ENCODE measurements at places on chromosomes 2 and 18.

- no peak for DNase-seq
Measured at GRCh38 chr2:74522516-74522915, 3.5 kb downstream of the DQX1 start.

DNA sequence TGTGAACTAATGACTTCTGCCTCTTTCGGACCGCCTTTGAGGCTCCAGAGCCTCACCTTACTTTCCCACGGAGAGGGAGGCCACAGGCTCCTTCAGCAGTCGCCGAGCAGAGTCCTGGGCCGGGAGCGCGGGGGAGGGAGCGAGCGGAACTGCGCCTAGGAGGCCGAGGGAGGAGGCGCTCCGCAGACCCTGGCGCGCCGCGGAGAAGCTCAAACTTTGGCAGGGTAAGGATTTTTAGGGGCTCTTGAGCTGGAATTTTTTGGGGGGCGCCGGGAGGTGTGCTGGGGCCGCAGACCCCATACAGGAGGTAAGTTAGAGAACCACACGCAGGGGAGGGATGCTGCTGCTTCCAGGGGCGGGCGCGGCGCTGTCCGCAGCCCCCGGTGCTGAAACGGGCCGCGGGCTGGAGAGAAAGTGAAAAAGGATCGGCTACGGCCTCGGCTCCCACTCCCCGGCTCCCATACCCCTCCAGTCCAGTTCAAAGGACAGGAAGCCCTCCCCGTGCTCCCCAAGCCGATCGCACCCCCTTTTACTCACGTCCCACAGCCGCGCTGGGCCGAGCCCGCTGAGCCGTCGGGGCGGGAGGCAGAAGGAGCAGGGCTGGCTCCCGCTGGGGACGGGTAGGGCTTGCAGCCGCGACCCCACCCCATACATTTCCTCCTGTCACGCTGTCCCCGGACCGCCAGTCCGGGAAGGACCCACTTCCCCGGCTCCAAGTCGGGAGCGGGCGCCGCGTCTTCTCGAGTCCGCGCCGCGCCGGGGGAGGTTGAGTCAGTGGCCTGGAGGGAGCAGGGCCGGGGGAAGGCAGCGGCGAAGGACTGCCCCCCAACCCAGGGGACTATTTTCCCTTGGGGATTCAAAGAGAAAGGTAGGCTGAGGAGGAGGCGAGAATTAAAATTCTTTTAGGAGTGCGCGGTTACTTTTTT is at the start of gene CNGA3:
Gene CNGA3, plus strand, starts transcription at position 146 of the 926 bp plus-strand sequence. CDS start 23,520 bp downstream, outside the sequence.
- DNase-seq, result no peak

DNA sequence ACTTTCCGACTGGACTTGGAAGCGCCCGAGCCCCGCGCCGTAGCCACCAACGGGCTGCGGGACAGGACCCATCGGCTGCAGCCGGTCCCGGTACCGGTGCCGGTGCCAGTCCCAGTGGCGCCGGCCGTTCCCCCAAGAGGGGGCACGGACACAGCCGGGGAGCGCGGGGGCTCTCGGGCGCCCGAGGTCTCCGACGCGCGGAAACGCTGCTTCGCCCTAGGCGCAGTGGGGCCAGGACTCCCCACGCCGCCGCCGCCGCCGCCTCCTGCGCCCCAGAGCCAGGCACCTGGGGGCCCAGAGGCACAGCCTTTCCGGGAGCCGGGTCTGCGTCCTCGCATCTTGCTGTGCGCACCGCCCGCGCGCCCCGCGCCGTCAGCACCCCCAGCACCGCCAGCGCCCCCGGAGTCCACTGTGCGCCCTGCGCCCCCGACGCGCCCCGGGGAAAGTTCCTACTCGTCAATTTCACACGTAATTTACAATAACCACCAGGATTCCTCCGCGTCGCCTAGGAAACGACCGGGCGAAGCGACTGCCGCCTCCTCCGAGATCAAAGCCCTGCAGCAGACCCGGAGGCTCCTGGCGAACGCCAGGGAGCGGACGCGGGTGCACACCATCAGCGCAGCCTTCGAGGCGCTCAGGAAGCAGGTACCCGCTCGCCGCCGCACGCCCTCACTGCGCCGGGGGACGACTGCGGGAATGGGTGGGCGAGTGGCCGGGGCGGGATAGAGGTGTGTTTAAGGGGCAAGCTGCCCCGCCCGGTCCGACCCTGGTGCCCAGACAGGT is 713 bp downstream of the ATOH8 start:
- peak; percentile 19 for DNase-seq

GRCh38 chr2:235129850-235130249 is 178.0 kb downstream of the SH3BP4 start:
- DNase-seq, result no peak

GRCh38 chr2:61354543-61355197 is 116.2 kb downstream of the USP34 start:
- DNase-seq, result no peak

- DNase-seq, result no peak
Measured at GRCh38 chr18:78228974-78229373, 750.6 kb upstream of the SALL3 start.

DNA sequence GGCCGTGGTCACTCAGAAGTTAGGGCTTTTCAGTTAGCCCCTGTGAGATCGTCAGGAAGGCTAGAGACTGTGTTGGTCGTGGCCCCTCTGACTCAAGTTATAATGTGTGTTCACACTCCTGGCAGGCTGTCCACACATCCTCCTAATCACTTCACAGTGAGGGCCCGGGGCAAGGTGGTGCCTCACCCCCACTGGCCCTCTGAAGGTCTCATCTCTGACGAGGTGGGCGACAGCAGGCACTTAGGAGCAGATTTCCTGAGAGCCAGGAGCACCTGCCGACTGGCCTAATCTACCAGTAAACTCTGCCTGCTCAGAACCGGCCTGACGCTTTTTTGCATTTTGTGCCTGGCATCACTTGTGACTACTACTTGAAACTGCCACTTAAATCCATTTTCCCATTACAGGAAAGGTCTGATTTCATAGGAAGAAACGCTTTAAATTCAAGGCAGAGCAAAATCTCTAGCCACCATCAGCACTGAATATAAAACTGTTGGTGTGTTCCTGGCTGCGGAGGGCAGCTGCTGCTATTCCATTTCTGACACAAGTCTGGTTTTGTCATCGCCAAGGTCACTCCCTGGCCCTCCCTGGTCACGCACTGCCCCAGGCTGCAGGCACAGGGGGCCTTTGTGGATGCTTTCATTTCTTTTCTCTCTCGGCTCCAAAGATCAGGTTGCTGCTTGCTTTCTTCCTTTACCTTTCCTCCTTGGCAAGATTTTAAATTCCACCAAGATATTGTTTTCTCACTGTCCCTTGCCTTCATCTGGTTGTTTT is 48.0 kb downstream of the RAB12 start:
- DNase-seq, result no peak

DNA sequence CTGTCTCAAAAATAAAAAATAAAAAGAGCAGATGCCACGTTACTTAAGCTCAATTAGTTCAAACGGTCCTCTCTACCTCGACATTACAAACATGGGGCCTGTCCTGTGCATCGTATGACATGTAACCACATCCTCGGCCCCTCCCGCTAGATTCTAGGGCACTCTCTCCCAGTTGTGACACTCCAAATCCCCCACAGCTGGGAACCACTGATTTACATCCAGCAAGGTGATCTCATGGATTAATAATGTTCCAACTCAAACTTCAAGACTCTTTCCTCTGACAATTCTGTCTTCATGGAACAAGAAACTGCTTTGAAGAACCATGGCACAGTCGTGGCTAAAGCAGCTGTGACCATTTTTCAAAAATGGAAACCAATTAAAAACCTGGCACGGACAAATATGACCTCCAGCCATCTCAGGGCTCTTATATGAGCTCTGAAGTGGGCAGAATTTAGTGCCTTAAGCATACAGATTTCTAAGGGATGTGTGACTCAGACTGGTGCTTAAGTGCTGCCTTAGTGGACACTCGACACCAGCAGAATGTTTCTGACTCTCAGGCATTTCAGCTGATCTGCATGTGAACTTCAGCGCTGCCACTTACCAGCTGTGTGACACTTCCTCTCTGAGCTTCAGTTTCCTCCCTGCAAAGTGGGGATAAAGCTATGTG is 31.7 kb upstream of the ASAP2 start:
- DNase-seq, result no peak

- no peak for DNase-seq
Measured at GRCh38 chr2:216492597-216493333, 5.9 kb upstream of the RPL37A start.

DNA sequence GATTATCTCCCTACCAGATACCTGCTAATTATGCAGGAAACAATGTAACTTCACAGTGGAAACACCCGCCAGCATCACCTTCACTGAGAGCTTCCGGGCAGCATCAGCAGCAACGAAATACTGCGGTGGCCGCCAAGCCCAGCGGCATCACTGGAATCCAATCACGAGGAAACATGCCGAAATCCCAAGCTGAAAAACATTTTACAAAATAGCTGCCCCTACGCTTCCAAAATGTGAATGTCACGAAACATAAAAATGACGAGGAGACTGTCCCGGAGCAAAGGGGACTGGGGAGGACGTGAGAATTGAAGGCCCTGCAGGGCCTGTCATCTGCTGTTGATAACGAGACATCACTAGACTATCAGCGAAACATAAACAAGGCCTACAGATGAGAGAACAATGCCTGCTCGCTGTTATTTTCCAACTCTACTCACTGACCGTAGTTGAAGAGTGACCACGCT is 82.6 kb downstream of the HDAC4 start:
- no peak for DNase-seq

DNA sequence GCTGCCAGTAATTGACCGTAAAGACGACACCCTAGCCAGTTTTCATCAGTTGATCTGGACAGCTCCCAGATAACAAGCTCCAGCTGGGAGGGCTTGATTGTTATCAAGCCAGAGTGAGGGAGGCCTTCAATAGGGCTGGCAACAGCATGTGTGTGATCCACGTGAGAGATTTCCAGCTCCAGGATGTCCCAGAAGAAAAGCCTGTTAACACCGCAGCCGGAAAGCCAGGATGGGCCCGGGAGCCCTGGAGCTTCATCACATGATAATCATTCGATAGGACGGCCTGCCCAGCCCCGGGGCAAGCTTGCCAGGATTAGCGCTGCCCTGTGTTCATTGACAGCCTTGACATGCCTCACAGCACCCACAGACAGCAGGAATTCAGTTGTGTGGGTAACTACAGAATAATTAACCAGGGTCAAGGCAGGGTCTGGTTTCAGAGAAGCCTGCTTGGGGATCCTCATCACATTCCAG is 182.5 kb downstream of the C1D start:
- DNase-seq, result no peak

DNA sequence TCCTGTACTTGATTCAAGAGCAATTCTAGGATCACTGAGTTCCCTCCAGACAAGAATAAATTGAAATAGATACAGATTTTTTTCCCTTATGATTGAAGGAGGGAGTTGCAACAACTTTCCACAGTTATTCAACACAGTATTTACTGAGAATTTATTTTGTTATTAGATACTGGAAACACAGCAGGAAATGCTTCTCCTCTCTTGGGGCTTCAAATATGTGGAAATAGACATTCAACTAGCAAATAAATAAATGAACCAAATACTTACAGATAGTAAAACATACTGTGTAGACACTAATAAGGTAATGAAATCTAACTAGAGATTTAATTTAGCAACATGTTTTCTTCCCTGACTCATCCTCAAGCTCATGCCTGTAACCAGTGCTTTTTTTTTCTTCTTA is 169.2 kb downstream of the LNPK start:
- DNase-seq, result no peak

- no peak for DNase-seq
Measured at GRCh38 chr2:85549826-85550225, 10.9 kb downstream of the MAT2A start.

GRCh38 chr2:156005531-156005930 is 327.0 kb downstream of the NR4A2 start:
- no peak for DNase-seq

- no peak for DNase-seq
Measured at GRCh38 chr18:22044474-22045220, 124.7 kb upstream of the GATA6 start.

GRCh38 chr2:195392446-195393336 is 264.3 kb upstream of the SLC39A10 start:
- no peak for DNase-seq

GRCh38 chr2:26640331-26640745 is 828 bp downstream of the CIB4 start:
- no peak for DNase-seq

GRCh38 chr2:43057742-43058725 is 168.4 kb downstream of the ZFP36L2 start:
- DNase-seq, result no peak

GRCh38 chr18:75678627-75679026 is 251.1 kb upstream of the SMIM21 start:
- no peak for DNase-seq

- DNase-seq, result no peak
Measured at GRCh38 chr2:88011011-88011410, 5.3 kb downstream of the RNU2-63P start.

- no peak for DNase-seq
Measured at GRCh38 chr2:228118940-228119339, 62.5 kb downstream of the SPHKAP start.

GRCh38 chr2:42927334-42928160 is 135.2 kb upstream of the HAAO start:
- DNase-seq, result no peak

DNA sequence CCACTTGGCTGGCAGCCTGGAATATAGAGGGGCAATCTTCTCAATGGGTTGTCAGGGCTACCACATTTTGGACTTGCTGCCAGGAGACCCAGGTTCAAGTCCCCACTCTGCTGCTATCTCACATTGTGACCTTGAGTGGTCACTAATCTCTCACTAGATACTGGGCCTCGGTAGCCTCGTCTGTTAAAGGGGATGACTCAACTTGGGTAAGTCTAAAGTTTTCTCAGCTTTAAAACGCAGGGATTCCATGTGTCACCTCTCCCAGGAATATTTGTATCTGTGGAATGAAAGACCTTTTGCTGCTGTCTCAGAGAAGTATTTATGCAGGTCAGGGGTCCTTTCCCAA is 86.3 kb downstream of the SEMA4F start:
- no peak for DNase-seq

DNA sequence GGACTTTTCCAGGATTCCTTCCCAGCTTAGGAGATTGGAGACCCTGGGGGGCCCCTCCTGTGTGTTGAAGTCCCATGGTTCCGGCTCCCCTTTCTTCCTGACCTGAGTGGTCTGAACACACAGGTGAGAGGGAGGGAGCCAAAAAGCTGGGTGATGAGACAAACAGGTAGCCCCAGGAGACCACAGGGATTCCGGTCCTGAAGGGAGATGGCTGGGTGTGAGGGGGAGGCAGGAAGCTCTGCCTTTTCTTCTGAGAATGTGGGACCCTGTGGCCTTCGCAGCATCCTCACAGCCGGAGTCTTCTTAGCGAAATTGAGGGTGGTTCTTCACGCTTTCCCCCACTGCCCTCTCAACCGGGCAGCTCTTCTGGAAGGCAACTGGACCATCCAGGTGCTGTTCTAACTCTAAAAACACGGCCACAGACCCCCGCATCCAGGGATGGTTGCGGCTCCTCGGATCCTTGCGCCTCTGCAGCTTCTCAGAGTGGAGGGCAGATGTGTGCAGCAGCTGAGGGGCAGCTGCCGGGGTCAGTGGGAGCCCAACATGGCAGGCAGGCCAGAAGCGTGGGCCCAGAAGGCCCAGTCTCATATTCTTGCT is 4.4 kb downstream of the SLC66A3 start:
- DNase-seq, result no peak

Measured in NCI-H748 treated with DMSO at 0.1 percent for 48 hours (cell line).